ENCODE measurements at places on chromosomes 5 and 9. TPM values are rescaled to one million over a fixed set of nuclear protein-coding genes. Genes with fewer than 3 reads are reported as not detected.

DNA sequence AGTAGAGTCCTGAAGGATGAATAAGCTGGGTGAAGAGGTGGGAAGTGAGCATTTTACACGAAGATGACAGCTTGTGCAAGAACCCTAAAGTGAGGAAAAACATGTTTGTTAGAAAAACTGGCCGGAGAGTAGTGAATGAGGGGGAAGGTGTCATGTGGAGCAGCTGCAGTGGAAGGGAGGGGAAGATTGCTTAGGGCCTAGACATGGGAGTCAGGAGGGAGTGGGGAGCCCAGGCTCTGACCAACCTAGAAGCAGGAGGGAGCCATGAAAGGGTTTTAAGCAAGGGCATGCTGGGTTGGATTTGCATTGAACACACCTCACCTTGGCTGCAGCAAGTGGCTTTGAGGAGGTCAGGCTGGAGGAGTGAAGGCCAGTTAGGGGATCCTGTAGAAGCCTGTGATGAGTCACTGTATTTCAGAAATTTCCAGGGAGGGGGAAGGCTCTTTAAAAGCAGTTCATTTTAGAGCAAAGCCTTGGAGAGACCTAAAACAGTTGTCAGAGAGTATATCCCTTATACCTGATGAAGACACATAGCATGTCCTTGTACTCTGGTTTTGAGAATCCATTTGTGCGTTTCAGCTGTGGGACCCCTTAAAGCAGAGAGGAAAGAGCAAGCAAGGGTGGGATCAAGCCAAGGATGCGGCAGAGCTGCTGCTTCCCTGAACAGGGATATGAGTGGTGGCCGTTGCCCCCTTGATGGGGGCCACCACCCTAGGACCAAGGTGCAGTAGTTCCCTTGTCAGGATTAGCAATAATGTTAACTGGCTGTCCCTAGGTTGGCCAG, 45.4 kb downstream of the ANGPTL2 start:
- DNase-seq: no peak

The SLCO6A1 gene
- total RNA-seq: not detected

The FAM153A gene
- total RNA-seq: 0.89 TPM

The FSTL4 gene
- total RNA-seq: 0.57 TPM

- no peak for DNase-seq
Observed at GRCh38 chr5:145780982-145781381, 54.2 kb downstream of the PRELID2 start.

DNA sequence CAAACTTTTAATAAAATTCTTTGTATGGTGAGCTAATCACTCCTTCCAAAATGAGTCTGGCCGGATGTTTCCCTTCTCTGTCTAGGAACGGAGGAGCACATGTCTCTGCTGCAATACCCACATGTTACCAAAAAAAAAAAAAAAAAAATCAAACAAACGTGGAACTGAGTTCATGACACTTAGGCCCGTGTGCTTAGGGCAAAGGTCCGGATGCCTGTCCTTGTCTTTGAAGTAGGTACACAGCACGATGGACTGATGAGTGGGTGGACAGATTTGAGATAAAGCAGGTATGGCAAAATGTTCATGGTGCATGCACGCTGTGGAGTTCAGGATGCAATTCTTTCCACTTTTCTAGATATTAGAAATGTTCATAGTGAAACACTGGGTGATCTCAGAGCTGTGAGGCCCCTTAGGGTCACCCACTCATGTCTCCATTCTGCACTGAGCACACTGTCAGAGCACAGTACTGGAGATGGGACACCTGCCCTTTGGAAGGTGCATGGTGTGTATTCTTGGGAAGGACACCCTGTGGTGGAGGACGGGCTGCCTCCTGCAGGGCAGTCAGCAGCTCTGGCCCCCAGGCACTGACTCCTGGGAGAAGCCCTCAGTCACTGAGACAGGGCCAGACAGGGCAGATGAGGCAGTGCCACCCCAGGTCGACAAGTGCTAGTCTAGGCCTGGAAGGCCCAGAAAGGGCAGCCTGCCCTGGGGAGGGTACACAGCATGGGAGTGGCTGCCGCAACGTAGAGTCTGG, 43.6 kb downstream of the GADD45G start:
- DNase-seq: no peak

The KLF9 gene
- 29.5 TPM for total RNA-seq

DNA sequence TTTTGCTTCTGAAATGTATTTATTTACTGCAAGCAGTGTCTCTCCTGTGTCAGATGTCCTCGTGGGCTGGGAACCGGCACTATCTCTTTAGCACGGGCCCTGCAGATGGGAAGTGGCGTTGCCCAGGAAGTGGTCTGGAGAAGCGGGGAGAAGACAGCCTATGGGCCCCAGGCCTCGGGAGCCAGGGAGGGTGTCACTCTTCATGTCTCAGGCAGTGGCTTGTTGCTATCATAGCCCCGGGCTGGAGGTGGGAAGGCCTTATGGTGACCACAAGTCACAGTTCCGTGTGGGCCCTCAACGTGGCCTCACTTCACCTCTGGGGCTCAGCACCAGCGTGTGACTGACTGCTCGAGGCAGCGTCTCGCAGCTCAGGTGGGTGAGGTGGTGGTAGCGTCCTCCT, 41.4 kb downstream of the SYK start:
- DNase-seq: no peak

GRCh38 chr9:122695696-122696095, 20.8 kb downstream of the OR1L3 start:
- DNase-seq: no peak

DNA sequence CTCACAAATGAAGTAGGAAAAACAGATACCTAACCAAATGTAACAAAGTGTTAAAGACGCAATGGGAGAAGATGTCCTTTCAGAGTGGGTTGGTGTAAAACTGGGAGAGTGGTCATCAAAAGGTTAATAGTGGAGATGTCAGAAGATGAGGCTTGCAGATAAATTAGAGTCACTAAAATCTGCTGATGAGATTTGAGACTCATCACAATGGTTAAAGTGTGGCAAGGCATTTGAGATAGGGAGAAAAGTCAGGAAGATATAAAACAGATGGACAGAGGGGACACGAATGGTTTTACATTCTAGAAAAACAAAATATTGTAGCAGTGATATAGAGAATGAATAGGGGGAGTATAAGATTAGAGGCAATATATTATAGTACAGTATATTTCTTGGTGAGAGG, 406.0 kb upstream of the SEMA6A start:
- no peak for DNase-seq

The ACOT12 gene
- total RNA-seq: not detected

DNA sequence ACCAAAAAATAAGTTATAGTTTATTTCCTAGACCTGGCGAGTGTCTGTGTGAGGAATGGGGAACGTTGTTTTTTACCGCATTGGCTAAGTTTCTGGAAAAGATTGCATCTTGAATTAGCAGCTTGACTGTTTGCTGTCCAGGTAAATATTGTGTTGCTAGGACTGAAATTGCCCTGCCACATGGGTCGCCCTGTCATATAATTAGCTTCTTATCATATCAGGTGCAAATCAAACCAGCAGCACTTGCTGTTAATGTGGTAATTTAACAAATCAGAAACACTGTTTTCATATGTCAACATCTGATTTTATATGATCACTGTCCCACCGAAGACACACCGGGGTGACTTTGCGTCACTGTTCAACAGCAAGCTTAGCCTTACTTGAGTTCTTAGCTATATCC, 63.7 kb upstream of the ZNF622 start:
- DNase-seq: no peak

DNA sequence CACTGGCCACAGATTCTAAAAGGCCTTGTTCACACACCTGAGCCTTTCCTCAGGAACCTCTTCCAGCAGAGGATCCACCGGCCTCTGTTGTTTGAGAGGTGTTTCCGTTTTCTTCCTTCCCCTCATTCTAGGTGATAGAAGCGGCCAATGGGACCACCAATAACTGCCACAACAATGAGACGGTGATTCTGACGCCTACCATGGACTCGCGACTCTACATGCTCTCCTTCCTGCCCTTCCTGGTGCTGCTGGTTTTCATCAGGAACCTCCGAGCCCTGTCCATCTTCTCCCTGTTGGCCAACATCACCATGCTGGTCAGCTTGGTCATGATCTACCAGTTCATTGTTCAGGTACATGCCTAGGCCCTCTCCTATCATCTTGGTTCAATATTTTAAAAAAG, 20.2 kb downstream of the SLC36A1 start:
- DNase-seq: no peak

The PCDHB3 gene
- total RNA-seq: 0.90 TPM

DNA sequence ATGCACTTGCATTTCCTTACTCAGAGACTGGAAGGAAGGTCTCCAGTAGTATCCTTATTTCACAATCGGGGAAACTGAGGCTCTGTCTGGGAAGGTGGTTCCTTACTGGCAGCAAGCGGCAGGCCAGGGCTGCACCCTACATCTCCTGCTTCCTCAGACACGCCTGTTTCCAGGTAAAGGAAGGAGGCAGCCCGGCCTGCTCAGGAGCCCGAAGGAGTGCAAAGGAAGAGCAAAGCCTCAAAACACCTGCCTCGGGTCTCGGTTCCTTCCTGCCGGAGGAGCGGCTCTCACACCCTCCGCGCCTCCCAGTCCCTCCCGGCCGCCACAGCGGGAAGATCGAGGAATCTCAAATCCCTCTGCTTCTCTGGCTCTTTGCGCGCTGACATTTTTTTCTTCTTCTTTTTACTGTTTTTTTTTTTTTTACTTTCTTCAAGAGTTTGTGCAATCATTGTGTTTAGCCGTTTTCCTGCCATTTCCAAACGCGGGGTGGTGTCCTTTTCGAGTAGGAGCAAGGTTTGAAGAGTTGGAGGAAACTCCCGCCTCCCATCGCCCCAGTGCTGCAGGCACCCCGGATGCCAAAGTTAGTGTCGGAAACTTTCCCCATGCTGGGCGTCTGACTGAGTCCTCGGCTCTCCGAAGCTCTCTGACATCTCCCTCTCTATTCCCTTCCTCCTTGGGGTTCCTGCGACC, 1.0 kb downstream of the GGTA1 start:
- peak; percentile 15 for DNase-seq

DNA sequence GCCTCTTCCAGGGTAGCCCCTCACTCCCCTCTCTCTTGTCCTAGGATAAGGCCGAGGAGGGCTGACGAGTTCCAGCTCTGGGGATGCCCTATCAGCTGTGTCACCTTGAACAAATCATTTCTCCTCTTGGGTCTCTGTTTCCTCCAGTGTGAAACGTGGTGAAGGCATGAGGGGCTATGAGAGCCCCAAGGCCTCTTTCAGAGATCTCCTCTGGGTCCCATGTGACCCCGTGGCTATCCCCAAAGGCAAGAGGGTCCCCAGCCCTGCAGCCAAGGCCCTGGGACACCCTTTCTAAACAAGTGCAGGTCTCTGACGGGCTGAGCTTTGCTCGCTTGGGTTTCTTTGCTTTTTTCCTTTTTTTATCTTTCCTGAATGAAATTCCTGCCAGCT, 25.5 kb upstream of the SPTLC1 start:
- no peak for DNase-seq

The DBH gene
- not detected for total RNA-seq

The CDK9 gene
- total RNA-seq: 67.8 TPM

DNA sequence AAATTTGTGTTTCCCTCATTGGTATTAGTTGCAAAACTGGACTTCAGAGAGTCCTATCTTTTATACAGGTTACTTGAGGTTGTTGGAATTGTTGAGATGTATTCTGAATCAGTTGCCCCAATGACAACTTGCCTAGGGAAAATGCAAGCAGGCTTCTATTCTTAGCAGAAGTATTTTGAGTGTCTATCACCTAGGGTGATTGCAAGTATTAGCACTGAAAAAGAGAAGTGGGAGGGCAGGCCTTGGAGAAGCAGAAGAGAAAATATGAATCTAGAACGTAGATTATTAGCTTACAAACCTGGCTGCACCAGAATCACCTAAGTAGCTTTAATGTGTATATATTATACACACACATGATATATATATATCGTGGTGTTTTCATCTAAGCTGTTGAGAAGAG, 43.2 kb downstream of the ADAMTS12 start:
- DNase-seq: no peak

The XRCC4 gene
- 6.4 TPM for total RNA-seq

DNA sequence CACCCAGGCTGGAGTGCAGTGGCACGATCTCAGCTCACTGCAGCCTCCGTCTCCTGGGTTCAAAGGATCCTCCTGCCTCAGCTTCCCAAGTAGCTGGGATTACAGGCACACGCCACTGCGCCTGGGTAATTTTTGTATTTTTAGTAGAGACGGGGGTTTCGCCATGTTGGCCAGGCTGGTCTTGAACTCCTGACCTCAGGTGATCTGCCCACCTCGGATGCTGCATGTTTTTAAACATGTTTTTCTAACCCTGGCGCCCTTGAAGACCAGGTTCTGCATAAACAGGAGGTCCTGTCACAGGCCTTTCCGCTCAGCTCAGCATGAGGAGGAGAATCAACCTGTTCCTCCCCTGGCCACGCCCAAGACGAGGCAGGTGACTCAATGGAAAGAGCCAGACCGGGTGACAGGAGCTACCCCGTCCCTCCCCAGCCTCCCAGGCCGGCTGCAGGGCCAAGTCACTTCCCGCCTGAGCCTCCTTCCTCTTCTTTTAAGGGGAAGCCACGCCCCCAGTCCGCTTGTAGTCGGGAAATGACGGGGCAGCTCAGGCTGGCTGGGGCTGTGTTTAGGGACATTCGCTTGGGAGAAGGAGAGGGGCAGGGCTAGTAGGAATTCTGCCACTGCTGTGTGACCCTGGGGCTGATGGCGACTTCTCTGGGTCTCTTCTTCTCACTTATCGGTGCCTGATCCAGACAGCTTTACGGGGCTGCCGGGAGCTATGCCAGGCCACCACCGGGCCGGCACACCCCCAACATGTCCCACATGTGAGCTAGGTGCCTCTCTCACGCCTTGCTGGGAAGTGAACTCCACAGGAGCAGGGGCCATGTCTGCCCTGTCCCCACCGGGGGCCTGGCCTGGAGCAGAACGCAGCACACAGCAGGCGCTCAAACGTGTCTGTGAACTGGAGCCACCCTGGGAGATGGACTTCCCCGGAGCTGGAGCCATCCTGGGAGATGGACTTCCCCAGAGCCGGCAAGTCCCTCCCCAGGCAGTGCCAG, 6.1 kb downstream of the NOTCH1 start:
- DNase-seq: peak; percentile 94

DNA sequence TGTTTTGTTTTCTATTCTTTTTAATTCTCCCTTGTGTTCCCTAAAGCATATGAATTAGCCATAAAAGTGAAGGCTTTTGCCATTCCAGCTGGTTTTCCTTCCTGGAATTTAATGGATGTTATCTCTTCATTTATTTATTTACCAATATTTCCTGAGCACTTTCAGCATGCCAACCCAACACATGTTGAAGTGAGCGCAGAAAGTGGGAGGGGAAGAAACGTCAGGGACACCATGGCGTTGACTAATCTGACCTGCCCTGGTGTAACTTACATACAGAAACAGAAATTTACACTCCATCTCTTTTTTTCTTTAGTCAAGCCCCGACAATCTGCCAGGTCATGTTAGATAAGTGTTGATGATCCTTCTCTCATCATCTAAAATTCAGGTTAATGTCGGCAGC, 247.5 kb downstream of the PCSK5 start:
- no peak for DNase-seq

GRCh38 chr9:93467062-93467416, 13.7 kb upstream of the FAM120AOS start:
- no peak for DNase-seq

The IFNA13 gene
- not detected for total RNA-seq

- no peak for DNase-seq
Observed at GRCh38 chr5:176690911-176691310, 43.6 kb downstream of the TSPAN17 start.

All from mucosa of descending colon (tissue), 3 donors.